RCC 7860 (cell line): ENCODE measurements at places on chromosomes 12 and 14.

GRCh38 chr12:120767071-120768024, 41.7 kb downstream of the ACADS start:
- no peak for DNase-seq

DNA sequence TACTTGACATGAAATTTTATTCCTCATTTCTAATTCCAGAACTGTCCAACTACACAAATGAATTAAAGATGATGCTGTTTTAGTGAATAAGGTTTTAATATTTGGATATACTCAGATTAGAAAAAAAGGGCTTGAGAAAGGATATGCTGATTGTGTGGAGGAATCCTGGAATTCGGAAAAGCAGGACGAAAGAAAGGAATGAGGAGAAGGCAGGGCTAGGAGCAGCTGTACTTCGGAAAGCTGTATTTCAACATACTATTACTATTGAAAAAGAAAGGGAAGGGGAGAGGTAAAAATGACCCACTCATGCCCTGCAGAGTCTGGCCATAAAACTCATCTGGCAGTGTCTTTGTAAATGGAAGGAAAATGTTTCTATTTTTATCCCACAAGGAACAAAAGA, 63.1 kb upstream of the PLBD1 start:
- no peak for DNase-seq

DNA sequence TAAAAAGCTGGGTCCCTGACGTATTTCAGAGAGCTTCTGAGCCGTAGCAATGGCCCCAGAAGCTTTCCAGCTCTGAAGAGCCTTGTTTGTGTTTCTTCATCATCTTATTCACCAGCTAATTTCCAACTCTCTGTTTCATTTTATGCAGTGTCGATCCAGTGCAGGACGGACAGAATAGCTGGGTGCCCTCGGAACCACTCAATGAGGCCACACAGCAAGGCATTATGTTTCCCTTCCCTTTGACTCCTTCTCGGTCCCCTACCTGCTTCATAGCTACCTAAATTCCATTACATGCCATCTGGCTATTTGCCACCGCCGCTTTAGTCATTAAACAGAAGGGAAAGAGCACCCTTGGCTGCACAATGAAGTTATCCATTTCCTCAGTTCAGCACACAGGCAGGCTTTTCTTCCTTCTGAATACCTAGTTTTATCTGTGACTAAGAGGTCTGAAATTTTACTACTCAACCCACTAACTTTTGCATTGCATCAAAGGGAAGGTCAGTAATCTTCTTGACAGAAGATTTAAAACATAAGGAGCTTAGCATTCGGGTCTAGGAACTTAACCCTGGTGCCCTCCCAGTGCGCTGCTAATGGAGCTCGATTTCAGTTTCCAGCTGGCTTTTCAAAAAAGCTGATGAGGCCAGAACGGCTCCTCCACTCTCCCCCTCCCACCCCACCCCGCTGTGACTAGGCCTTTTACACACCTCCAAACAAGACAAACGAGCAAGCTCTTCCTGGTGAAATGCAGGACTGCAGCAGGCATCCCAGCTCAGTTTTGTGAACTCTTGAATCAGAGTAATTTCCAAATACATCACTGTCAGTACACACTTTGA, 176.8 kb downstream of the GXYLT1 start:
- DNase-seq = peak; percentile 94

DNA sequence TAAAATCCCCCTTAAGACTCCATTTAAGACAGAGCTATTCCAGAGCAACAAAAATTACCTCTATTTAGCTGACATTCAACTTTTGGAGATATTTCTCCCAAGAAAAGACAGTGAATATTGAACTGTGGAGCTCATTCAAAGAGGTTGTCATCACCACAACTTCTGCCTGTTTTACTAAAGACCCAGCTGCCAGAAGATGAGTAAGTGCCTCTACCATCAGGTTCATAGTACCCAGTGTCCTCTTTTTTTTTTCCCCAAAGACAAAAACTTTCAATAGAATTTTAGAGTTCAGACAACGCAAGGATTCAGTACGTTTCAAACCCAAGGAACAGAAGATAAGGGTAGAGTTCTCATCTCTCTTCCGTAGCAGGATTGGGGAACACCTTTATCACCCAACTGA, 461.3 kb downstream of the BCAT1 start:
- peak; percentile 70 for DNase-seq

- DNase-seq = no peak
These were observed 10.2 kb upstream of the LRRC10 start for GRCh38 chr12:69620921-69621320.

DNA sequence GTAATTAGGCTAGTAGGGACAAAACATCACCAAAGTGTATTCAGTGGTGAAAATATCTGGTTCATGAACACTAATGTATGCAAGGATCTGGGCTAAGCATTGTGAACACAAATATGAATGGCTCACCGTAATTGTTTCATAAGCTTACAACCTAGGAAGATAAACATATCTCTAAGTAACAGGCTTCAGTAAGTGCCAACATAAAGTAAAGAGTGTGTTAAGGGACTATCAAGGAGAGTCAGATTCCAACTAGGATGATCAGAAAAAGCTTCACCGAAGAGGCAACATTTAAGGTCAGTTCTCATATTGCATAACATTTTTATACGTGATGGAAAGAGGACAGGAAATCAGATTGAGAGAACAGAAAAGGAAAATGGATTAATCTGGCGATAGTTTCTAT, 29.4 kb downstream of the ABCC9 start:
- DNase-seq = no peak
